ENCODE measurements at places on chromosomes 5 and 9.

GRCh38 chr5:50415912-50416311 lies 25.2 kb downstream of the EMB start:
- no peak for DNase-seq

DNA sequence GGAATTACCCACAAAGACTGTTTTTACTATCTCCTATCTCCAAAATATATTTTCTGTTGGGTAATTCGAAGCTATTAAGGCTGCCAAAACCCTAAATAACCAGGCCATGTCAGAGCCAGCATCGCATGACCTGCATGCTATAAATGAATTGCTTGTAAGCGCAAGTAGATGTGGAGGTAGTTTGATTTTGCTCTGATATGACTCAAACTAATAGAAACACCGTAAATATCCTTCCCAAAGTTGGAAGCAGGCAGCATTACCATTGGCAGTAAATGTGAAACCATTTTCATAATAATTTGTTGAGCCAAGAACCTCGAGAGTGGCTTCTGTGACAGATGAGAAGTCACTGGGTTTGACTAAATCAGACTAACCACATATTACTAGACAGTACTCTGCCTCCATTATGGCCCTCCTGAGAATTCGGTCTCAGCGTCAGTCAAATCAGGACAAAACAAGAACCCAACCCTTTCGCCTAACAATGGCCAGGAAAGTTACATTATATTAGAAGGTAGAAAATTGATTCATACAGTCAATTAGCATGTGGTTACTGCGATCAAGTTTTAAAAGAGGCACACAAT lies 289.8 kb downstream of the SPOCK1 start:
- DNase-seq, result no peak

DNA sequence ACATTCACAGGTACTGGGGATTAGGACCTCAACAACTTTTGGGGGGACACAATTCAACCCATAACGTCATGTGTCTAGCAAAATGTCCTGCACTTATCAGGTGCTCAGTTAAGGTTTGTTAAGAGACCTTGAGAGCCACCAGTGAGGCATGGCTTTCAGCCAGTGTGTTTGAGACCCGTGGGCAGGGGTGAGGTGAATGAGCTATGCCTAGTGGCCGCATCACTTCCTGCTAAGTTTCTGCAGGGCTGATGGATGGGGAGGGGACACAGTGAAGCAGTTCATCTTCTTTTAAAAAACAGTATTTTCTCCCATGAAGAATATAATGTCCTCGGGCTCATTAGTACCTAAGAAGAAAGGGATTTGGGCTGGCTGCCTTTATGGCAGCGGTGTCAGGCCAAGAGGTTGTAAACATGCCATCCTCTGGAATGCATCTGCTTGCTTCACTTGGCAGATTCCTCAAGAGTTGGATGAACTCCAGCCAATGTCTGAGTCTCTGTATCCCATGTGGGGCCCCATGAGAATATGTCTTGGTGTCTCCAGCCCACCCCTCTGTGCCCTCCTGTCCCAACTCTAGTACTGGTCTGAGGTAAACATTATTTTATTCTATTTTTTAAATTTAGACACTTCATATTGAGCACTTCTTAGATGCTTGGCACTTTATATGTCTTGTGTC lies 282.2 kb downstream of the CWC27 start:
- DNase-seq, result no peak

- DNase-seq, result no peak
Observed at GRCh38 chr9:35798658-35799374, 7.4 kb downstream of the NPR2 start.

GRCh38 chr9:137279741-137280473 lies 2.4 kb downstream of the TOR4A start:
- no peak for DNase-seq

- DNase-seq, result no peak
Observed at GRCh38 chr9:81082221-81082620, 607.1 kb downstream of the TLE1 start.
